Fibroblast of skin of left biceps (primary cell): ENCODE measurements at places on chromosomes 16 and 17.

GRCh38 chr17:46001390-46002310, 2.6 kb downstream of the STH start:
- DNase-seq: no peak

- DNase-seq: no peak
Observed at GRCh38 chr16:5801396-5801795, 703.8 kb upstream of the EEF2KMT start.

DNA sequence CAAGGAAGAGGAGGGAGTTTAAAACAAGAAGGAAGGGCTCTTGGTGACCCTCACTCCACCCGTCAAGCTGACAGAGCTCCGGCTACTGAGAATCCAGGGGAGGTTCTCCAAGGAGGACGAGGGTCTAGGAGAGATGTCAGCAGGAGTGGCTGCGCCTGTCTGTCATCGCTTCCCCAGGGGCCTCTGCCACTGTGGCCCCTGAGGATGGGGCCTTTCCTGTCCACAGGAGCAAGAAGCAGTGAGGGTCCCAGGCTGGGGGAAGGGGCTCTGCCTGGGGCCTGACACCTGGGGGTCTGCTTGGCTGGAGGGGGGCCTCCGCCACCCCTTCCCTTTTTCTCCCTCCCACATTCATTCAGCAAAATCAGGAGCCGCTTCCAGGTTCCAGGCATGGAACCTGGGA, 66.5 kb upstream of the TNRC6C start:
- DNase-seq: no peak

DNA sequence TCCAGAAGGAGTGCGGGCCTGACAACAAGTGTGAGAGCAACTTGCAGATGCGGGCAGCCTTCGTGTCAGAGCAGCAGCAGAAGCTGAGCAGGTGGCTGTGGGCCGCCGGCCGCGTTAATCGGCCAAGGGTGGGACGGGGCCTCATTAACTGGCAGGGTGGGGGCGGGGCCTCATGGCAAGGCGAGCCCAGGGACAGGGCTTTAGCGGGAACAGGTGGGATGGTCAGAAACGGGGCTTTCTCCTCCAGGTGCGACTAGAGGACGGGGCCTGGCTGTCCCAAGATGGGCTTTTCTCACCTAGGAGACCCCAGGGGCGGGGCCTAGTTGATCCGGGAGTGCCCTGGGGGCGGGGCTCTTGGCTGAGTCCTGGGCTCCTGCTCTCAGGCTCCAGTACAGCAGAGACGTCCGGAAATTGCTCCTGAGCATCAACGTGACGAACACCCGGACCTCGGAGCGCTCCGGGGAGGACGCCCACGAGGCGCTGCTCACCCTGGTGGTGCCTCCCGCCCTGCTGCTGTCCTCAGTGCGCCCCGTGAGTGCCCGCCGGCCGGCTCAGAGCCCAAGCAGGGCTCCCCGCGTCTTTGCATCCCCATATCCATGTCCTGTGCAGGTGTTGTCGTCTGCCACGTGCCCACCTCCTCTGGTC, 18.4 kb upstream of the PDK2 start:
- DNase-seq: no peak

DNA sequence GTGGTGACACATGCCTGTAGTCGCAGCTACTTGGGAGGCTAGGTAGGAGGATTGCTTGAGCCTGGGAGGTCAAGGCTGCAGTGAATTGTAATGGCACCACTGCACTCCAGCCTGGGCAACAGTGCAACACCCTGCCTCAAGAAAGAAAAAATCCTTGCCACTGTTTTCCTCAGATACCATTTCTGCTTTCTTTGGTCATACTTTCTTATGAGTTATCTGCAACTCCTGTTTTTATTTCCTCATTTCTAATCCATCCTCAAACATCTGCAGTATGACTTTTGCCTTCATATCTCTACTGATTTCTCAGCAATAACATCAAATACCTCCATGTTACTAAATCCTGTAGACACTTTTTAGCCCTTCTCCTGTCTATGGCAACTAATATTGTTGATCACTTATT, 3.1 kb upstream of the AP2B1 start:
- no peak for DNase-seq

DNA sequence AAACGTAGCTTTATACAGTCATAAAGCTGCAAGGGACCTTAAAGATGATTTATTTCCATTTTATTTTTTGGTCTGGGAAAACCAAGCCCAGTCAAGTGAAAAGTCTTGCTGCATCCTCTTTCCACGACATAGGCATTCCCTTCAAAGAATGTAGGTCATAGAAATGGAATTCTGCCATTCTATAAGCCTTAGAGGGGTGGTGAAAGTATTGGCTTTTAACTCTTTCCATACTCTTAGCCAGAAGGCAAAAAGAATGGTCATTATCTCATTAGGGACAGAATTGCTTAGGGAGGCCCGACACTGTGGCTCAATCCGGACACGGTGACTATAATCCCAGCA, 7.9 kb upstream of the MSL1 start:
- no peak for DNase-seq

DNA sequence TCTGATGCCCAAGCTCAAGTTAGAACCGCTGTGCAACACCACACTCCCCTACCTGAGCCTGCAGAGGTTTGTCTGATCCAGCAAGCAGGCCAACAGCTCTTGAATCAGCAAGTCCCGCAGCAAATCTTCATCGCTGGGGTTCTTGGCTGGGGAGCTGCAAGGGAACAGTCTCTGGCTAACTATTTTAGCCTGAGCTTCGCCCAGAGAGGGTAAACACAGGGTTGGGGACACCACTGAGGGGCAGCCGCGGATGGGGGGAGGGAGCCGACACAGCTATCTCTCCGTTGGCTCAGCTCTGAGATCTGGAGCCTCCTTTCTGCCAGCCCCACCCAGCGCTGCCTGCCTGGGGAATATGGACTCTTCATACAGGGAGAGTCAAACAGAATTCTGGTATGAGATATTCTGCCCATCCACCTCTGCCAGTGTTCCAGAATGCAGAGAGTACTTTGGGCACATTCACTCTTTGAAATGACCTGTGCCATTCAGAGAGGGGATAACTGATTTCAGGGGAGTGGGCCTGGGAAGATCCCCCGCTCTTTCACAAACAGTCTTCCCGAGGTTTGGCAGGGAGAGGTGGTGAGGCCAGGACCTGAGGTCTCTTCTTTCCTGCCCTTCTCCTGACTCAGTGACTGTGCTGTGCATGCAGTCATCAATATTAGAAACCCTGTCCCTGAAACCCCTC, 7.4 kb downstream of the GIP start:
- no peak for DNase-seq

DNA sequence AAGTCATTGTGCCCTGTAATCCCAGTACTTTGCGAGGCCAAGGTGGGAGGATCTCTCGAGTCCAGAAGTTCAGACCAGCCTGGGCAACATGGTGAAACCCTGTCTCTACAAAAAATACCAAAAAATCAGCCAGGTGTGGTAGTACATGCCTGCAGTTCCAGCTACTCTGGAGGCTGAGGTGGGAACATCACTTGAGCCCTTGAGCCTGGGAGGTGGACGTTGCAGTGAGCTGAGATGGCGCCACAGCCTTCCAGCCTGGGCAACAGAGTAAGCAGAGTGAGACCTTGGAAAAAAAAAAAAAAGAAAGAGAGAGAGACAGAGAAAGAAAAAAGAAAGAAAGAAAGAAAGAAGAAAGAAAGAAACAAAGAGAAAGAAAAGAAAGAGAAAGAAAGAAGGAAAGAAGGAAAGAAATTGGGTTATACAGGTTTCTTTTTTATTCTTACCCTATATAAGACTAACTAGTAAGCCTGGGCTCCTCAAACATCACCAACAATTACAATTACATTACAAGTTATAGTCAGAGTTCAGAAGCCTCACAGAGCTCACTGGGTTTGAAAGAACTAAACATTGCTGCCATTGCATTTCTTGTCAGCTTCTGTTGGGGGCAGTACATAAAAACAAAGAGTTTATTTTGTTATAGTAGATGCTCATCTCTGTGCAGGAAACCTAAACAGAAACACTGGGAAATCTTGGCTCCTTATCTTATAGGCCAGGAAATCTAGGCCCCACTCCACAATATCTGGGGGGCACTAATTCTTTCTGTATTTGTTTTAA, 6.7 kb upstream of the ABCA9 start:
- no peak for DNase-seq

DNA sequence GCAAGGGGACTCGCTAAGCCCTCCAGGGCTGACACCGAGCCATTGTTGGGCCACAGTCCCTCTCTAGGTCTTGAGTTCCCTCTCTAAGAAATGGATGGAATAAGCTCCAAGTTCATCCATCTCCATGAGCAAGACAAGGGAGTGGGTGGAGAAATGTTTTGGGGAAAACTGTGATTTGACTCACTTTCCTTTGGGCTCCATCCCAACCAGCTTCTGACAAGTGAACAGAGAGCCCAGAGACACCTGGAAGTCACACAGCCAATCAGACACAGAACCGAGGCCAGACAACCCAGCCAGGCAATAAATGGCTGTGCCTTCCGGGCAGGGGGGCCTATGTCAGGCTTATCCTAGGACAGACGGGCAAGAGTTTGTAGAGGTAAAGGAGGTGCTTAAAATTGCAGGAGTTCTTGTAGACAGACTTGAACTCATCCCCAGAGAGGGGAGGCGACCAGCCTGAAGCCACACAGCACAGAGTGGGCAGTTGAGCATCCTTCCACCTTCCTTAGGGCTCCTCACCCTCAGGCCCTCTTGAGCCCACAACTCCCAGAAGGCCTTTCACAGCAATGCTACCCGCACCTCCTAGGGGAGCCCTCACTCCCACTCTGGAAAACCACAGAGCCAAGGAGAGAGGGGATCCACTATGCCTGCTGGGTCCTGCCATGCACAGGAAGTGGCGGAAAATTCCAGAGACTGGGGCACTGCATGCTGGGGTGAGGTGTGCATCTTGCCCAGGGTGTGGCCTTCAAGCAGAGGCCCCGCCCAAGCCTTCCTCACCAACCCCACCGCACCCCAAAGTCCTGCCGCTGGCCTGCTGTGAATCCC, 9.5 kb upstream of the FAM83G start:
- DNase-seq: no peak

- no peak for DNase-seq
Observed at GRCh38 chr16:11612665-11613025, 25.9 kb upstream of the LITAF start.

GRCh38 chr17:42571435-42572225, 4.7 kb downstream of the MLX start:
- no peak for DNase-seq

- DNase-seq: no peak
Observed at GRCh38 chr16:71681360-71681759, 43.1 kb downstream of the PHLPP2 start.

- no peak for DNase-seq
Observed at GRCh38 chr17:82475458-82475857, 16.9 kb downstream of the NARF start.

- DNase-seq: no peak
Observed at GRCh38 chr17:9290226-9290613, 268.9 kb downstream of the NTN1 start.

- no peak for DNase-seq
Observed at GRCh38 chr17:48747445-48748363, 19.2 kb upstream of the HOXB13 start.

- DNase-seq: no peak
Observed at GRCh38 chr16:72936408-72936807, 111.5 kb downstream of the ZFHX3 start.

GRCh38 chr16:46918905-46919792, 35.0 kb downstream of the GPT2 start:
- no peak for DNase-seq

DNA sequence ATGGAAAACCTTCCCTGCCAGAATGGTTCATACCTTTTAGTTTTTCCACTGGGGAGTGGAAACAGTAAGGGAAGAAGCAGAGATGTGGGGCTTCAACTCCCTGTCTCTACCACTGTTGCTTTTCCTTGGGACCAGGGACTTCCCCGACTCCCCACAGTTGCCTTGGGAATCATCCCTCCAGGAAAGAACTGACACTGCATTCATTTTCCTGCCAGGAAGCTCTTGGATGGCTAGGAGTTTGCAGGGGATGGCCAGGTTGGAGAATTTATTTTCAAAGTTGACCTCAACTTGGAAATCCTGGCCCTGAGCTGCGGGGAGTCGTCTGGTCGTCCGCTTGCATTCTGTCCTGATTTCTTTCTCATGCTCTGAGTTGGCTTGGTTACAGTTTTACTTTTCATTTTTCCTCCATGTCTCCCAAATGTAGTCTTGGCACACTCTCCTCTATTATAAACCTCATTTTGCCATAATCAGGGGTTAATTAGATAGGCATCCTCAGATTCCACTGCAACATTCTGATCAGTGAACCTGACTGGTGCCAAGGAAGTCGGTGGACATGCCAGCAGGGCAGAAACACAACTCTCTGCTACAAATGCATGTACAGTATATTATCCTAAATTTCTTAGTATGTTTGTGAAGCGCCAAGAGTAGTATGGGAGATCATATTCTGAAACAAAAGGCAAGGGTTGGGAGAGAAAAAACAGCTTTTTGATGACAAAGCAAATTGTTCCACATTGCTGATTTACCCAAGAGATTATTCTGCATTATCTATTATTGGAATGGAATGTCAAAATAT, 220.5 kb upstream of the XYLT1 start:
- no peak for DNase-seq

DNA sequence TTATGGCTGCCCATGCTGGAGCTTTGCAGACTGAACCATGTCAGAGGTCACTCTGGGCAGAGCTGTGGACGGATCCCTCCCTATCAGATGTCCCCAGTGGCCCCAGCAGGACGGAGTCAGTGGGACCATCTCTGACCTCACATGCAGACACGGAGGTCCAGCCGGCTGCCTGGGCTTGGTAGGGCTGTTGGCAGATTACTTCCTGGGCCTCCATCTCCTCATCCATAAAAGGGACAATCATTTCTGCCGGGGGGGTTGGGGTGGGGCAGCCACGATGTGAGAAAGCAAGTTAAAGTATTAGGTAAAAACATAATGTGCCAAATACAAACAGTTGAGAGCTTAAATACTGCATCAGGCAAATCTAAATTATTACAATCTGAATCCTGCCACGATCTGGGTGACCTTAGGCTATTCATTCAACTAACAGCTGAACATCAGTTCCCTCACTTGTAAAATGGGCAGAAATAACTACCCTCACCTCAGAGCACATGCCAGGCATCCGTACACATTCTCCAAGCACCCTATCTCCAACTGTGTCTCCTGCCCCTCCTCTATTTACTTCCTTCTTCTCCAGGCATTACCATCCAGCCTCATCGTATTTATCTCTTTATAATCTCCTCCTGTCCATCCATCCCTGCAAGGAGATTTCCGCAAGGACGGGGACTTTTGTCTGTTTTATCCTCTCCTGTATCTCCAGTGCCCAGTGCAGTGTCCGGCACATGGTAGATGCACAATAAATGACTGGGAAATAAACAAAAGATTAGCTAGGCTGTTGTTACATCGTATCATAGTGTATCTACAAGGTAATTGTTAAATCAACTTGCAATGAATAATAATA, 192.3 kb upstream of the FOXF1 start:
- DNase-seq: no peak

GRCh38 chr17:14738652-14738988, 437.7 kb downstream of the HS3ST3B1 start:
- no peak for DNase-seq

DNA sequence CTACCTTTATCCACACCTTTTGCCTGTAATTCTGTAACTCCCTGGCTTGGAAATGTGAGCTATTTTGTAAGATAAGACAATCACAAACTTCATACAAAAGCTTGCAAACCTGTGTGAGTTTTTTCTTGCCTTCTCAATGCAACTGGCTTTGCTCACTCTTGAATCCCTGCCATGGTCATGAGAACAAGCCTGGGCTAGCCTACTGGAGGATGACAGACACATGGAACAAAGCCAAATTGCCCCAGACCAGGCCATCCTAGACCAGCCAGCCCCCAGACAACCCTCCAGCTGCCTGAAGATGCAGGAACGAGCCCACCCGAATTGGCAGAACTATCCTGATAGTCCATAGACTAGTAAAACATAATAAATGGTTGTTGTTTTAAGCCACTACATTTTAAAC, 466.6 kb upstream of the ERCC4 start:
- no peak for DNase-seq

GRCh38 chr16:22425847-22426246, 51.4 kb upstream of the CDR2 start:
- DNase-seq: no peak
